ENCODE measurements at places on chromosomes 11 and 22. TPM values are rescaled to one million over a fixed set of nuclear protein-coding genes. Genes with fewer than 3 reads are reported as not detected.

KREMEN1 gene
- total RNA-seq = 5.9 TPM

PATE4 gene
- not detected for total RNA-seq

- H3K4me1 ChIP-seq = no peaks in the 10 kb centered on the region
- H3K36me3 ChIP-seq = no peaks in the 10 kb centered on the region
- no peak overlapping the region for H3K4me3 ChIP-seq
- no peak for DNase-seq
- no peak overlapping the region for H3K27ac ChIP-seq
Observed at GRCh38 chr11:7436657-7437056, 48.6 kb upstream of the OLFML1 start.

DNA sequence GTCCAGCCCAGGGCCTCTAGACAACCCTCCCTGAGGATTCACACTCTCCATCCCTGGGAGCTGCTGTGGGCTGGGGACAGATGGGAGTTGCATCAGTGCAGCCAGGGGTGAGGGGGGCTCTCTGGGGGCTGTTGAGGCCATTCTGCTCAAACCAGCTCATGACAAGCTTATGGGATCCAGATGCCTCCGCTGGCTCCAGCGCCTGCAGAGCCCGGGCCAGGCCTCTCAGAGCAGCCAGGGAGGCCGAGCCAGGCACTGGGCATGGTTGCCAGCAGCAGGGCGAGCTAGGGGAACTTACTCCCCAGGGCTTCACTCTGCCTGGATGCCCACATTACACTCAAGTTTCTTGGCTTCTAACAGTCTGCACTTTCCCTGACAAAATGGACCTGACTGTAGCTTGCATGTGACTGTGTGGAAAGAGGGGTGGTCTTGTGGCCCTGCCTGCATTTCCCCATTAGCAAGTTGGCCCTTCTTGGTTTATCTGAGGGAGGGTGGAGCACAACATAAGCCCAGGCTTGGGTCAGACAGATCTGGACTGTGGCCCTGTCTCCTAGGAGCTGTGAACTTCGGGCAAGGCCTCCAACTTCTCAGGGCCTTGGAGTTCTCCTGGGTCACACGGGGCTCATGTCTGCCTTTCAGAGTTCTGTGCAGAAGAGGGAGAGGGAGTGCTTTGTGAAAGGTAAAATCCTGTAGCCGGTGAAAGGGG lies 34.5 kb upstream of the CYB5R3 start:
- no peak overlapping the region for H3K4me3 ChIP-seq
- no peaks in the 10 kb centered on the region for H3K36me3 ChIP-seq
- H3K27ac ChIP-seq = no peak overlapping the region
- no peak for DNase-seq
- peaks cover 18% of the 10 kb centered on the region for H3K4me1 ChIP-seq
- no peaks in the 10 kb centered on the region for H3K27me3 ChIP-seq

DNA sequence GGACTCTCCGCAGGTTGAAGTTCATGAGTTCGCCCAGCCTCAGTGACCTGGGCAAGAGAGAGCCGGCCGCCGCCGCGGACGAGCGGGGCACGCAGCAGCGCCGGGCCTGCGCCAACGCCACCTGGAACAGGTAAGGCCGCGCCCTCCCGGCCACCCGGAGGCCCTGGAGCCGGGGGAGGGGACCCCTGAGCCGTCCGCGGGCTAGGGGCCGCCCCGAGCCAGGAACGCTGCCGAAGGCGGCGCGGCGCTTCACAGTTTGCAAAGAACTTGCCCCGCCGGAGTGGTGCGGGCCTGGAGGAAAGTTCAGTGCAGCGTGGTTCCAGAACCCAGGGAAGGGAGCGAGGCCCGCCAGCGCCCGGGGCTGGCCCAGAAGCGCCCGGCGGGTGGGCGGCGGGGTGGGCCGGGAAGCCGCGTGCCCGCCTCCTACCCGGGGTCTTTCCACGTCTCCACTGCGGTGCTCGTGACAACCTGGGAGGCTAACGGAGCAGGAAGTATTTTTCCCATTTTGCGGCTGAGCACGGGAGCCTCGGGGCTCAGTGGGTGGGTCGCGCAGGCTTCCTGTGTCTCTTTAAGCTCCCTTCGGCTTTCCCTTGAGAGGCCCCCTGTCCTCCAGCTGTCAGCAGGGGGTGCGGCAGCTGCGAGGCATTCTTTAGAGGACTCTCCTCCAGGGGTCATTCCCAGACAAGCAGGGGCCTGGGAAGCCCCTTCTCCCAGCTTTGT lies 635 bp downstream of the PRR5 start:
- H3K4me3 ChIP-seq = peak overlapping the region; percentile 61
- H3K27me3 ChIP-seq = no peaks in the 10 kb centered on the region
- H3K27ac ChIP-seq = no peak overlapping the region

GRCh38 chr11:87722756-87723565 lies 452.3 kb downstream of the RAB38 start:
- no peaks in the 10 kb centered on the region for H3K27me3 ChIP-seq
- no peaks in the 10 kb centered on the region for H3K36me3 ChIP-seq
- no peak overlapping the region for H3K4me3 ChIP-seq
- no peak for DNase-seq

APOA4 gene
- not detected for total RNA-seq

- no peak for DNase-seq
- no peak overlapping the region for H3K4me3 ChIP-seq
- no peaks in the 10 kb centered on the region for H3K36me3 ChIP-seq
- no peaks in the 10 kb centered on the region for H3K4me1 ChIP-seq
- no peaks in the 10 kb centered on the region for H3K27me3 ChIP-seq
- no peak overlapping the region for H3K27ac ChIP-seq
Observed at GRCh38 chr11:55106391-55106790, 155.6 kb upstream of the TRIM48 start.

DNA sequence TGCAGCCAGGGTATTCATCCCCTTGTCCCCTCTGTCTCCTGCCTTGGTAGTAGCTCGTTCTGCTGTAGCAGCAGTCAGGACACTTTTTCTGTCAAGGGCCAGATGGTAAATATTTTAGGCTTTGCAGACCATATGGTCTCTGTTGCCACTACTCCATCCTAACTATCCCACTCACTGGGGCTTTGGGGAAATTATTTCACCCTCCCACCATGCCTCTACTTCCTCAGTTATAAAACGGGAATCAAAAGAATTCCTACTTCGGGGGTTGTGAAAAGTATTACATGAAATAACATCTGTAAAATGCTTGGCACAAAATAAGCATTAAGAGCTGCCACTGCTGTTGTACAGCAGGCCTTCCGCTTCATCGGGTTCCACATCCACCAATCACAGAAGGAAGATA lies 89.9 kb upstream of the LDLRAD3 start:
- DNase-seq = no peak
- no peaks in the 10 kb centered on the region for H3K36me3 ChIP-seq
- H3K27ac ChIP-seq = no peak overlapping the region
- no peak overlapping the region for H3K4me3 ChIP-seq

GTSE1 gene
- total RNA-seq = 2.4 TPM

DDX25 gene
- total RNA-seq = 0.70 TPM

GRCh38 chr11:121890946-121891515 lies 225.0 kb downstream of the BLID start:
- DNase-seq = no peak
- H3K27me3 ChIP-seq = no peaks in the 10 kb centered on the region
- H3K4me1 ChIP-seq = peaks cover 38% of the 10 kb centered on the region
- no peak overlapping the region for H3K27ac ChIP-seq

DNA sequence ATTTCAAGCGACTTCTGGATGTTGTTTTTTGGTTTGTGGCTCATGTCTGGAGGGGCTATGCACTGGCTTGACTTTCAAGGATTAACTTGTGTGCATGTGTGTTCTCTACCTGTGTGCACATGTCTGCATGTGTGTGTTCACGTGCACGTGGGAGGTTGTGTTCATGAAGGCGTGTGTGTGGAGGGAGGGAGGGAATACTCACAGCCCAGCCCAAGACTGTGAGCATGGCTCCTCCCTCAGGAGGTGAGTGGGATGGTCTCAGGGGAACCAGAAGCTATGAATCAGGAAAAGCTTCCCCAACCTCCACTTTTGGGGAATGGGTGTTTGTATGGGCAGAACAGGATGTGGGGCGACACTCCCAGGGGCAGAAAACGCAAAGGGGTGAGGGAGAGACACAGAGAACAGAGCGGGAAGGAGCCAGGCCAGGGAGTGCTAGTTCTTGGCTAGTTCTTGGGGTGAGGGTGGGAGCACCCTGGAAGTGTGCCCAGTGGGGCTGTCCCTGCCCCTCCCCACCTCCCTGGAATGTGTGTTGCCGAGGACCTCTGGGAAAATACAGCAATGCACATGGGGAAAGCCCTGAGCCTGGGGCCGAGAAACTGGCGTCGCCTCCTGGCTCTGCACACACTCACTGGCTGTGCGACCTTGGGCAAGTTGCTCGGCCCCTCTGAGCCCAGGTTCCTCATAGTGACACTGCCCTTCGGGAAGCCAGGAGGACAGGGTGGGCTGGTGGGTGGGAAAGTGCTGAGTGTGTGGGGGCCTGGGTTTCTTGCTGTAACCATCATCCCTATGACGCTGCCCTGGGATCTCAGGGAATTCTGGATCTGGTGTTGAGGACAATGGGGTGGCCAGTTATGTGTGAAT lies 16.9 kb upstream of the ALX4 start:
- H3K4me3 ChIP-seq = no peak overlapping the region
- no peaks in the 10 kb centered on the region for H3K36me3 ChIP-seq
- H3K4me1 ChIP-seq = no peaks in the 10 kb centered on the region
- no peak for DNase-seq
- H3K27me3 ChIP-seq = peaks cover 77% of the 10 kb centered on the region
- H3K27ac ChIP-seq = no peak overlapping the region

KRTAP5-7 gene
- total RNA-seq = not detected

RANGAP1 gene
- total RNA-seq = 77.8 TPM

DNA sequence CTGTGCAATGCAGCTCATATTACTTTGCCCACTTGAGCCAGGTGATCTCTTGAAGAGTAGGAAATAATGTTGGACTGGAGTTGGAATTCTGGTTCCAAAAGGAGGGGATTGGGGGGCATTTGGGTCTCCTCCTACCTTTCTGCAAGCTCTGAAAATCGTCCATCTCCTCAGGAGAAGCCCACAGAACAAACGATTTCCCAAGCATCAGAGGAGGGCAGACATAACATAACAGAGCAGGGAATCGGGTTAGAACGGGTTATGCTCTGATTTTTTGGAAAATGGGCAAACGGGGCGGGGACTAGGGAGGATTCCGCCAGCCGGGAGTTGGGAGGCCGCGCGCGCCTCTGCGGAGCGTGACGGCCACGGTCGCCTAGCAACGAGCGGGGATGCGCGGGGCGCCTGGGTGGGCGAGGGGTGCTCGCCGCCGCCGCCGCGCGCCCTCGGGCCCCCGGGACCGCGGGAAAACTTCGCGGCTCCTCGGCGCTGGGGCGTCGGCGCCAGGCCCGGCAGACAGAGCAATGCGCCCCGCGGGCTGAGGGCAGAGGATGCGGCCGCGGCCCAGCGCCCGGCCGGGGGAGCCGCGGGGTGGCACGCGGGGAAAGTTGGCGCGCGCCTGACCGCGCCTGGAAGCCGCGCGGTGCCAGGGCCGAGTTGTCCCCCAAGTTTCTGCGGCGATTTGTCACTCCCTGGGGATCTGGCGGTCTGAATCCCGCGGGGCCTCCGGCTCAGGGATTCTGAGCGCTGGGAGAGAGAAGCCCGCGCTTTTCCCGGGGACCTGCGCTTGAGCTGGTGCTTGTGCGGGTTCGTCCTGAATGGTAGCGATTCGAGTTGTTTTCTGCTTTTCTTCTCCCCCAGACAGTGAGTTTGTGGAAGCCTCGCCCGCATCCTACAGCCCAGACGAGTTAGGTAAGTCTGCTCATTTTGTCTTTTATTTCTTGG lies 27.8 kb upstream of the AMOTL1 start:
- no peak for DNase-seq
- no peaks in the 10 kb centered on the region for H3K36me3 ChIP-seq
- H3K4me1 ChIP-seq = peaks cover 21% of the 10 kb centered on the region
- H3K4me3 ChIP-seq = peak overlapping the region; percentile 70

DNA sequence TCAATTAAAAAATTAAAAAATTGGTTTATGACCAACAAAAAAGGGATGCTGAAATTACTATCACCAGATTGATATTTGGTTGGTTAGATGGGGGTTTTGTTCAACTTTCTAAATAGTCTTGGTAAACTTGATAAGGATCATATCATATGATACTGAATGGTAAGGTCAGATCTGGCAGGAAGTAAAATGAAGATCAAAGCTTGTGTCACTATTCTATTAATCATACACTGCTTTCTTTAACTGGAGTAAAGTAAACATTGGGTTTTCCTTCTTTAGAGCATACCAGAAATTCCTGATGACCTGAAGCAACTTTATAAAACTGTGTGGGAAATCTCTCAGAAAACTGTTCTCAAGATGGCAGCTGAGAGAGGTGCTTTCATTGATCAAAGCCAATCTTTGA lies 40.2 kb downstream of the RRM1 start:
- H3K4me3 ChIP-seq = no peak overlapping the region
- peaks cover 16% of the 10 kb centered on the region for H3K4me1 ChIP-seq
- peaks cover 16% of the 10 kb centered on the region for H3K36me3 ChIP-seq

PCNX3 gene
- total RNA-seq = 51.2 TPM

DNA sequence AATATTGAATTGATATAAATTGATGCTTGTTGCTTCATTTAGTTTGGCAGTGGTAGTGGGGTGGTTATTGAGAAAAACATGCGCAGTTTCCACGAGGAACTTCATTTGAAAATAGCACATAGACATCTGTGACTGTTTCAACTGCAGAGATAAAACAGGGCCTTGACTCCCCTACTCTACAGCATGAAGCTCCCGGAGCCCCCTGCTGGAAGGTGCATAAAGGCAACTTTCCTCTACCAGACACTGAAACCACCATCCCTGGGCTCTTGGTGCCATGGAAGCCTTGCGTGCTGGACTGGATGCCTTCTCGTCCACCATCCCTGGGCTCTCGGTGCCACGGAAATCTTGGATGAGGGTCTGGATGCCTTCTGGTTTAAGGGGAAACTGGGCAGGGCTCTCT lies 195.9 kb downstream of the CSNK2A3 start:
- H3K36me3 ChIP-seq = no peaks in the 10 kb centered on the region
- no peak overlapping the region for H3K4me3 ChIP-seq
- H3K4me1 ChIP-seq = no peaks in the 10 kb centered on the region

MRGPRX1 gene
- total RNA-seq = not detected

GRCh38 chr11:67295846-67296245 lies 6.7 kb downstream of the ANKRD13D start:
- DNase-seq = no peak
- peaks cover 16% of the 10 kb centered on the region for H3K4me1 ChIP-seq
- H3K27ac ChIP-seq = no peak overlapping the region
- H3K36me3 ChIP-seq = peaks cover 24% of the 10 kb centered on the region
- H3K4me3 ChIP-seq = no peak overlapping the region

DNA sequence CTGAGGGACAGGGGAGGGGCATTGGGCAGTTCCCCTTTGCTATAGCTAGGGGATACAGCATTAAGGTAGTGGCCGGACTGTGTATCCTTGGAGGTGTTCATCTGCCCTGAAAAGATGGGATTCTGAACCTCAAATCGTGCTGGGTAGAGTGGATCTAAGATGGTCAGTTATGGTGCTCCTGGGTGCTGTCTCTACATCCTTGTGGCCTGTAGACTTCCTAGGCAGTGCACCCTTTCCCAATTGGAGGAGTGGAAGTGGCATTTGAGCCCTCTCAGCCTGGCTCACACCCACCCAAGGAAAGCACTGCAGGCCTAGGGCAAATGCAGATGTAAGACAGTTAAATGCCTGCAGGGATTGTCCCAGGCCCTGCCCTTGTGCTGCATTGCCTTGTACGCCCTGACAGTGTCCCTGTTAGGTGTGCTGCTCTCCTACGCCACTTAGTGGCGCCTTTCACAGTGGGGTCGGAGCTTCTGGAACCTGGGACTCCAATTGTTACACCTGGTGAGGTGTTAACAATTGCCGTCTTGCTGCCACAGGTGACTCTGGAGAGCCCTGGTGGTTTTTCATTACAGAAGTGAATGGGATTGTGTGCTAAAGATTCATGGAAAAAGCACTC lies 35.0 kb downstream of the PPFIBP2 start:
- no peaks in the 10 kb centered on the region for H3K36me3 ChIP-seq
- no peak overlapping the region for H3K27ac ChIP-seq
- no peak overlapping the region for H3K4me3 ChIP-seq

RAPSN gene
- 0.86 TPM for total RNA-seq

GRCh38 chr22:17695986-17696385 lies 57.4 kb downstream of the BCL2L13 start:
- DNase-seq = no peak
- H3K4me1 ChIP-seq = no peaks in the 10 kb centered on the region
- no peak overlapping the region for H3K27ac ChIP-seq
- H3K36me3 ChIP-seq = peaks cover 7% of the 10 kb centered on the region

C22orf31 gene
- not detected for total RNA-seq
